T-helper 1 cell treated with Interleukin-12 subunit alpha and Interleukin-12 subunit beta and Interleukin-4 antibody, amounts not matched to agents 30 ng/mL and 1 ng/mL, for 36 hours (primary cell): ENCODE measurements at places on chromosomes 12 and 14. TPM values are rescaled to one million over a fixed set of nuclear protein-coding genes. Genes with fewer than 3 reads are reported as not detected.

The IAPP gene
- not detected in 2 replicates for total RNA-seq

The MUCL1 gene
- total RNA-seq = not detected in 2 replicates

The ADAM20 gene
- total RNA-seq = 0.51 and 0.56 TPM in 2 replicates

The PSMA6 gene
- total RNA-seq = 297 TPM in 2 replicates

The ETFBKMT gene
- total RNA-seq = 0.29 and 0.83 TPM in 2 replicates
